ENCODE measurements at places on chromosomes 11 and 22.

DNA sequence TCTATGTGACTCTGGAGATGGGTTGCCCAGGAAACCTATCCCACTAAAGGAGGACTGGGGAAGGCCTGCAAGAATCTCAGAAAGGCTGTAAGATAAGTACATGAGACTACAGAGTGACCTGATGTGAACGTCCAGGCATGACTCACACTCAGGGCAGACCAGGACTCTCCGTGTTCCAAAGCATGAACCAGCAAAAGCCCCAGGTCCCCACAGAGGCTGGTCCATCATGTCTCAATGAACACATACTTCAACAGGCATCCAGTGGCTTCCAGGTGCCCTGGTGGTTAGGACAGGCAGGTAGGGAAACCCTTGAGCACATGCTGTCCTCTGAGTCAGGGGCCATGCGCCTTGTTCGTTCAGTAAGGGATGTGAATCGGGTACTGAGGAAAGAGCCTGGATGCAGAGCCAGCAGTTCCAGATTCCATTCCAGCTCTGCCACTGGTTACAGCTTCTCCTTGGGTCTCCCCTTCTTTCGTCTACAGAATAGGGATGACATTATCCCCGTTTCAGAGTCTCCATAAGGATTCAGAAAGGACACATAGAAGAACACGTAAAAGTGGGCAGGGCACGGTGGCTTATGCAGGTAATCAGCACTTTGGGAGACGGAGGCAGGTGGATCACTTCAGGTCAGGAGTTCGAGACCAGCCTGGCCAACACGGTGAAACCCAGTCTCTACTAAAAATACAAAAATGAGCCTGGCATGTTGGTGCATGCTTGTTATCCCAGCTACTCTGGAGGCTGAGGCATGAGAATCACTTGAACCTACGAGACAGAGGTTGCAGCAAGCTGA is 129.0 kb upstream of the TEAD1 start:
- no peak for DNase-seq

DNA sequence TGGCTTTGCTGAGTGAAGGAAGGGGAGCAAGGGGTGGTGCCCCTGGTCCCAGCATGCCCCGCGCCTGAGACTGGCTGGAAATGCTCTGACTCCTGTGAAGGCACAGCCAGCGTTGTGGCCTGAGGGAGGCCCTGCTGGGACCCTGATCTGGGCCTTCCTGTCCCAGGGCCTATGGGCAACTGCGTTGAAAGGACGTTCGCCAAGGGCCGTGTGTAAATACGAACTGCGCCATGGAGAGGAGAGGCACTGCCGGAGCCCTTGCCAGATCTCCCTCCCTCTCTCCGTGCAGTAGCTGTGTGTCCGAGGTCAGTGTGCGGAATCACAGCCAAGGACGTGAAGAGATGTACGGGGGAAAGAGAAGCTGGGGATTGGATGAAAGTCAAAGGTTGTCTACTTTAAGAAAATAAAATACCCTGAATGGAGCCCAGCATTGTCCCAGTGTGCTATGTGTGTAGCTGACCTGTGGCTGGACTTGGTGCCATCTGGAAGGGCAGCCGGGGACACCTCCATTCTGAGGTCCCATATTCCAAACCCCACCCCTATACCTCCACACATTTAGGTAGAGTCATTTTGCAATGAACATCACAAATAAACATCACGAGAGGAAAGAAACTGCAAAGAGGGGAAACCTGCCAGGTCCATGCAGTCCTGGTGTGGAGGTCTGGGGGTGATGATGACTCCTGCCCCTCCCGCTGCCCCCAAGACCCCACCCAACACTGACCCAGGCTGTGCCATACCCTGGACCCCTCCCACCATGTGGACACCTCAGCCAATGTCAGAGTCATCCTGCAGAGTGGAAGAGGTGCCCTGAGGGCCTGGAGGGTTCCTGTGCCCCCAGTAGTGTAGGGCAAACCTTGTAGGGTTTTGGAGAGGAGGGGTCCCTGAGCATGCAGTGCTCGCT is 16.9 kb downstream of the RSPH14 start:
- DNase-seq: no peak

GRCh38 chr22:50008151-50009040 is 4.2 kb downstream of the IL17REL start:
- DNase-seq: no peak

GRCh38 chr11:119521551-119521950 is 98.6 kb upstream of the THY1 start:
- DNase-seq: no peak

- no peak for DNase-seq
Measured at GRCh38 chr11:43923406-43924111, 18.9 kb upstream of the C11orf96 start.

GRCh38 chr11:2203440-2204259 is 32.0 kb upstream of the TH start:
- no peak for DNase-seq

- DNase-seq: no peak
Measured at GRCh38 chr11:124865902-124866851, 945 bp downstream of the ROBO3 start.

GRCh38 chr11:12125609-12126149 is 15.3 kb downstream of the MICAL2 start:
- DNase-seq: no peak

- DNase-seq: no peak
Measured at GRCh38 chr11:130782361-130783222, 133.7 kb downstream of the SNX19 start.

GRCh38 chr11:10331548-10332289 is 26.8 kb downstream of the ADM start:
- DNase-seq: no peak

DNA sequence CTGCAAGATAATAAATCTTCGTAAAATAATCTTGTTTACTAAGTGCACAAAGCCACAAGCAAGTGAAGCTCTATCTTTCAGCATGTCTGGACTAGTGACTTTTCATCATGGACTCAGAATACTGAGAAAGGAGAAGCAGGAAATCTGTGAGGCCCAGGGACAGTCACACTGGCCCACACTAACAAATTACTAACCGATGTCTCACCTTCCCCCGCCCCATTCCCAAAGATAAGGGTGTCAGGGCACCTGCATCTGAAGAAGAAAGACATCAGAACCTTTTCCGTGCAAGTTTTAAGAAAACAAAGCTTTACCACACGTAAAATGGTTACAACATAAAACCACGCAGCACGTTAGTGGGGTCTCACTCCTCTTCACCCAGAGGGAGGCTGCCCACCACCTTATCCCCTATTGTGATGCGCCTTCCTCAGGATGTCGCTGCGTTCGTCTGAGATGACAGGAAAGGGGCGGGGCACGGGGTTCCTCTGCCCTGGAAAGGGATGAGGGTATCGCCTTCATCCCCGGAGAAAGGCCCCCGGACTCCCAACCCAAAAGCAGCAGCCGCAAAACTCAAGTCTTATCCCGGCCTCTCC is 616 bp downstream of the BTBD10 start:
- no peak for DNase-seq

- no peak for DNase-seq
Measured at GRCh38 chr11:87491381-87491780, 453.6 kb downstream of the TMEM135 start.

GRCh38 chr11:44372989-44373388 is 63.0 kb upstream of the ALX4 start:
- no peak for DNase-seq

GRCh38 chr11:63716046-63716445 is 34.7 kb downstream of the RTN3 start:
- no peak for DNase-seq
